ENCODE measurements at places on chromosomes 16 and 17.

GRCh38 chr16:6335072-6335471, 997.6 kb upstream of the RBFOX1 start:
- DNase-seq, result no peak

DNA sequence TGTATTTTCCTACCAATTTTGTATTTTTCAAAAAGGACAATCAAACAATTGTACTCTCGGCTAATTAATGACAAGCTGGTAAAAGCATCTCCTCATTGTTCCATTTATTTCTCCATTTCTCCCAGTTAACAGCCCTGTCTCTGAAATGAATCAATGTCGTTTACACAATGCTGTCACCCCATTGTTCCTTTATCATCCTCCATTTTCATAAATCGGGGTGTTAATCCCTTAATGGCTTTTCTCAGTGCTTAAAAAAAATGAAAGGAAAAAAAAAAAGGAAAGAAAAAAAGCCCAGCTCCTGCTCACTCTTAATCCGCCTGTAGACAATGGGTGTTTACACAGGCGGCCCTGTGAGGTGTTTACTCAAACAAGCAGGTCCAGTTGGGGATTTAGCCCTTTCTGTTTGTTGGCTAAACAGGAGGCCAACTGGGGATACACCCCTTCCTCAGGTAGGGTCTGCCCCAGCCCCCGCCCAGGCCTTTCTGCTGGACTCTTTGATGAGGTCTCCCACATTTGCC, 86.8 kb upstream of the SALL1 start:
- DNase-seq, result no peak

- peak; percentile 21 for DNase-seq
These were observed 59.1 kb downstream of the PRMT7 start for GRCh38 chr16:68369697-68370580.

DNA sequence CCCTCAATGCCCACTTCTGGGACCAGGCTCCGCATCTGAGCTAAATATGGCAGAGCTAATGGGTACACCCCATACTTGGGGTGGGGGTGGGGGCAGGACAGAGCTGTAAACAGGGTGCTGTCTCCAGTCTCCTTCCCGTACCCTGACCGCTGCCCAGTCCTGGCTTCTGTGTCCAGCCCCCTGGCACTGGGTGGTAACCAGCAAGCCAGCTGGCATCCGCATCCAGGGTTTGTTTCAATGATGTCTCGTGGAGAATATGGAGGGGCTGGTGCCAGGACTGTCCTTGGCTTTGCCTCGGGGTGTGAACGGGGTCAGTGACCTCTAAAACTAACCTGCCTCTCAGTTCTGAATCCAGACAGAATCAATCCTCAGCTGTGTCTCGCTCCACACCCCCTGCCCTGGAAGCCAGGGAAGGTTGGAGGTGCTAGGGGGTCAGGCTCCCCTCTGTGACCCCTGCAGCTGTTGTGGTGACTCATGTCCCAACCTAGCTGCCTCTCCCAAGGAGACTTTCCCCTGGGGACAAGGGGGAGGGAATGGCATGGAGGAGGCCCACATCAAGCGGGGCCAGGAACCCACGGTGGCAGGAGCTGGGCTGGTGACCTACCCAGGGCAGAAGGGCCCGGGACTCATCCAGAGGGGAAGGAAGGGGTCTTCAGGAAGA, 1.5 kb upstream of the PNMT start:
- no peak for DNase-seq

GRCh38 chr16:87464691-87465300, 28.0 kb downstream of the ZCCHC14 start:
- DNase-seq, result peak; percentile 30

GRCh38 chr17:66652840-66653507, 181.9 kb upstream of the CACNG5 start:
- DNase-seq, result no peak

GRCh38 chr16:10370096-10370726, 15.7 kb upstream of the ATF7IP2 start:
- DNase-seq, result no peak

DNA sequence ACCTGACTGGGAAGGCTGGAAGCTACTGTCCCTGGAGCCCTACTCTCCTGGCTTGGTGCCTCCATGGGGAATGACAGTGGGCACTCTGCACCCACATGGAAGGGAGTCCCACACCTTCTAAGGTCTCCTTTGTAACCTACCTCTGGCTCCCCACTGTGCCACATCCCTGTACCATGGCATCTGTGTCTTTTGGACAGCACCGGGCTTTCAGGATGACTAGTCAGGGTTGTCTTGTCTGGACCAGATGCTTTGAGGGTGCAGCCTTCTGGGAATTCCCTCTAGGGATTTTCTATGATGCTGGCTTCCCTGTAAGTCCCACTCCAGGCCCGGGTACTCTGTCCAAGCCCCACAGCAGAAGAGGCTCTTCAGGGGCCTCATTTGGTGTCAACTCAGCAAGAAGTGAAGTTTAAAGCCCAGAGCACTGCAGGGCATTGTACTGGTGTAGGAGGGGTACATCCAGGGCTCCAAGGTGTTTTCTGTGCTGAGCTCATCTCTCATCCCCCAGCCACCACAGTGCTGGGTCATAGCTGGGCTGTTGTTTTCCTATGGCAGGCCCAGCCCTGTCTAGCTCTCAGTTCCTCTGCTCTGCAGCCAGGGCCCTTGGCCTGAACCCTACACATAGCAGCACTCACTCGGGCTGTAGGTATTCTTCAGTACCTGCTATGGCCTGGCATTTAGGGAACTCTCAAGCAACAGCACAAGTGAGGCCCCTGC, 255.3 kb downstream of the CPPED1 start:
- no peak for DNase-seq

- no peak for DNase-seq
These were observed 108.6 kb downstream of the CMIP start for GRCh38 chr16:81553080-81553813.

DNA sequence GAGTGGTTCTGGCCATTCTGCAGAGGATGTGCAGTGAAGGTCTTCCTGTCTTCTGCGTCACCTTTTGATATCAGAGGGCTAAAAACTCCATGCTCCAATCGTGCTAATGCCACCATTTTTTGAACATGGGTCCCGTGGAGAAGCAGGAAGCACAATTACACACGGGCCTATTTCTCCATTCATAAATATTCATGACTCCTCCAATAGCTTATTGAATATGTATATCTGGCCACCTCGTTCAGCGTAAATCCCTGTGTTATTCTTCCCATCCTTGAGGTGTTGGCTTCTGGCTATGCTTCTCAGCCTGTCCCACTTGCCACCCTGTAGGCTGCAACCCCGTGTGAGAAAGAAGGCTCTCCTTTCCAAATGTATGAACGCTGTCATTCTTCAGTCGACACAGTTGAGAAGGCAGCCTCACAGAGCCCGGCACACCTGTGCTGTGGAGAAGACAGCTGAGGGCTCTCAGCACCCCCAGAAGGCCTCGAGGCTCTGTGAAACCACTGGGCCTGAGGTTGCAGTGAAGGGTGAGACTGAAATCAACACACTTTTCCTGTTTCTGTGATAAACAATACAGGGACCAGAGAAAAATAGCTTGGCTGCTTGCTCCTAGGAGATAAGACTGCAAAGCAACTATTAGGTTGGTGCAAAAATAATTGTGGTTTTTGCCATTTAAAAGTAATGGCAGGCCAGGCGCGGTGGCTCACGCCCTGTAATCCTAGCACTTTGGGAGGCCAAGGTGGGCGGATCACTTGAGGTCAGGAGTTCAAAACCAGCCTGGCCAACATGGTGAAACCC, 4.9 kb upstream of the ANKRD40CL start:
- no peak for DNase-seq

DNA sequence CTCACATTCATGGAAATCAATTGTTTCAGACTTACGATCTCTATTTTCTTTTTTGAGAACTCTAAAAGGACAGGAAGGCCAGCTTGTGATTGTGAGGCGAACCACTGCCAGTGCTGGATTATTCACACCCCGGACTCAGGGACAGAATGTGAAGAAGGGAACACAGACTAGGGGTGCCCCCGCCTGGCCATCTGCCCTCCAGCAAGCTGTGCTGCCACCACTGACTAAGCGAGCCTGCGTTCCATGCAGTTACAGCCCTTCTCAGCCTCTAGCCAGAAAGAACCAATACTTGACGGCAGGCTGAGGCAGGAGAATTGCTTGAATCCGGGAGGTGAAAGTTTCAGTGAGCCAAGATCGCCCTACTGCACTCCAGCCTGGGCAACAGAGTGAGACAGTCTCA, 2.8 kb downstream of the HAGH start:
- DNase-seq, result no peak

- no peak for DNase-seq
These were observed 206.4 kb downstream of the ENGASE start for GRCh38 chr17:79280866-79281572.
